Liver (tissue), 10 donors: ENCODE measurements at places on chromosomes 16 and 17.

DNA sequence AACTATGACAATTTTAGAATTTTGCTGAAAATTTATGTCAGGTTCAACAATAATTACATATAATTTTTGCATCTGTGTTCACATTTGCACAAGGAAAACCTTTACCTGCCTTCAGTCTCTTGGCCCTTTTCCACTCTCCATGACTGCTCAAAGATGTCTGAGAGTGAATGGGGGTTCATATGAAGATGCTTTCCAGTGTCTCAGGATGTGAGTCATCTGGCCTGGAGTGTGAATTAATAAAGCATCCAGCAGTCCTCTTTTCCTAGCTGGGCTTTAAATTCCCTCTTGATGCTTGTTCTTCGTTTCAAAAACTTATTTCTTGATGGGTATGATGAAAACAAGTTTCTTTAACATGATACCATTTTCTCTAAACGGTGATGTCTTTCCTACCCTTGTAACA, 99.9 kb downstream of the CDK5R1 start:
- DNase-seq: no peak

DNA sequence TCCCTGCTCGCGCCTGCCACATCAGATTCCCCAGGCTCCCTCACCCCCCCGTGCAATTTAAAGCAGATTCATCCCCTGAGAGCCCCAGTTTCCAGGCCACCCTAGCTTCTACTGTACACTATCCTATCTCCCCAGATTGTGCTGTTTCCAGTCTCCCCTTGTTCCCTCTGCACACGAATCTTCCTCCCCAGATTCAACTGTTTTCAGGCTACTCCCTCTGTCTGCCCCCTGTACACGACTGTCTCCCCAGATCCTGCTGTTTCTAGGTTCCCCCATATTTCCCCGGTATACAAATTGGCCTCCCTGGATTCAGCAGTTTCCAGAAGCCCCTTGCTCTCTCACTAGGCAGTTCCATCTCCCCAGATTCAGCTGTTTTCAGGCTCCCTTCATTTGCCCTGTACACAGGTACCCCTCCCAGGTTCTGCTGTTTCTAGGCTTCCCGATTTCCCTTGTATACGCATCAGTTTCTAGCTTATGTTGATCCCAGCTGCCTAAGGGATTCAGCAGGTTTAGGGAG, 22.9 kb downstream of the COPZ2 start:
- no peak for DNase-seq

DNA sequence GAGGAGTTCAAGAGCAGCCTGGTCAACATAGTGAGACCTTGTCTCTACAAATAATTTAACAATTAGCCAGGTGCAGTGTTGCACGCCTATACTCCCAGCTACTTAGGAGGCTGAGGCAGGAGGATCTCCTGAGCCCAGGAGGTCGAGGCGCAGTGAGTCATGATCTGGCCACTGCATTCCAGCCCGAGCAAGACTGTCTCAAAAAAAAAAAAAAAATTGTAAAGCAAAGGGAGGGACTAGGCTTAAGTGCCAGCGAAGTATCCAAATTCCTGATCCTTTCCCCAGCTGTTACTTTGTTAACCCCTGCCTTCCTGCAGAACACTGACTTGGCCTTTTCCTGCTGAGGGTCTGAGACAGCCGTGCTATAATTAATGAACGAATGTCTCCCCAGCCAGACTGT, 2.7 kb downstream of the GDPD3 start:
- no peak for DNase-seq

DNA sequence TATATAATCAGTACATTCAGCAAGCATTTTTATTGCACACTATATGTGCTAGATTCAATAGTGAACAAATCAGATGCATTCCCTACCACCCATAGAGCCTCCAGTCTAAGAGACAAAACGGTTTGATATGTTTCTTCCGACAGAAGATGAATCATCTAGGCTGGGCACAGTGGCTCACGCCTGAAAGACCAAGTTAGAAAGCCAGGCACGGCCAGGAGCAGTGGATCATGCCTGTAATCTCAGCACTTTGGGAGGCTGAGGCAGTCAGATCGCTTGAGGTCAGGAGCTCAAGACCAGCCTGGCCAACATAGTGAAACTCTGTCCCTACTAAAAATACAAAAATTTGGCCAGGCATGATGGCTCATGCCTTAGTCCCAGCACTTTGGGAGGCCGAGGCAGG, 18.3 kb upstream of the COPRS start:
- DNase-seq: no peak

DNA sequence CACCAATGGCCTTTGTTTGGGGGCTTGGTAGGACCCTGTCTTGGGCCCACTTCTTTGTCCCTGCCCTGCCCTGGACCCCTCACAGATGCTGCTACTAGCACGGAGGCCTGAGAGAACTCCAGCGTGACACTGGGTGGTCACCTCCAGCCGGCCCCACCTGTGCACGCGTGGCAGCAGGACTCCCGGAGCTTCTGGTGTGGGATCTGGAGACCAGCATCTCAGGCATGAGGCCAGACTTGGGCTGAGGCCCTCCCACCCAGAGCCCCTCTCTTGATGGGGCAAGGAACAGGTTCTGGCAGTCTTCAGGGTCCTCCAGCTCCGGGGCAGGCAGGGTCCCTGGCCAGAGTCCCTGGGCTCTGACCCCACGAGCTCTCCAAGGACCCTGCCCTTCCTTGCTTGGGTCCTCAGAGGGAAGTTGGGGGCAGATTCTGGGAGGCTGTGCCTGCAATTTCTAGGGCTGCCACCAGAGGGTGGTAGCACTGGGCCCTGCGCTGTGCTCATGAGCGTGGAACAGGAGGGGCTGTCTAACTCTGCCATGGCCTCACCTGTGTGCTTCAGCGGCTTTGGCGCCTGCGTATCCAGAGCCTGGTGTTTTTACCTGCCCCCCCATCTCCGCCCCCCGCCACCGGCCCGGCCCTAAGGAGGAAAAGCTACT, 3.1 kb upstream of the BAIAP3 start:
- DNase-seq: no peak

- peak; percentile 47 for DNase-seq
Observed at GRCh38 chr17:17236295-17237025, 508 bp downstream of the FLCN start.

GRCh38 chr17:14580499-14580898, 279.6 kb downstream of the HS3ST3B1 start:
- no peak for DNase-seq

GRCh38 chr16:86959729-86960128, 357.5 kb downstream of the C16orf95 start:
- no peak for DNase-seq

- DNase-seq: no peak
Observed at GRCh38 chr17:7205561-7205960, 14.1 kb downstream of the DLG4 start.

GRCh38 chr16:68762996-68763756, 26.1 kb downstream of the CDH1 start:
- DNase-seq: no peak

DNA sequence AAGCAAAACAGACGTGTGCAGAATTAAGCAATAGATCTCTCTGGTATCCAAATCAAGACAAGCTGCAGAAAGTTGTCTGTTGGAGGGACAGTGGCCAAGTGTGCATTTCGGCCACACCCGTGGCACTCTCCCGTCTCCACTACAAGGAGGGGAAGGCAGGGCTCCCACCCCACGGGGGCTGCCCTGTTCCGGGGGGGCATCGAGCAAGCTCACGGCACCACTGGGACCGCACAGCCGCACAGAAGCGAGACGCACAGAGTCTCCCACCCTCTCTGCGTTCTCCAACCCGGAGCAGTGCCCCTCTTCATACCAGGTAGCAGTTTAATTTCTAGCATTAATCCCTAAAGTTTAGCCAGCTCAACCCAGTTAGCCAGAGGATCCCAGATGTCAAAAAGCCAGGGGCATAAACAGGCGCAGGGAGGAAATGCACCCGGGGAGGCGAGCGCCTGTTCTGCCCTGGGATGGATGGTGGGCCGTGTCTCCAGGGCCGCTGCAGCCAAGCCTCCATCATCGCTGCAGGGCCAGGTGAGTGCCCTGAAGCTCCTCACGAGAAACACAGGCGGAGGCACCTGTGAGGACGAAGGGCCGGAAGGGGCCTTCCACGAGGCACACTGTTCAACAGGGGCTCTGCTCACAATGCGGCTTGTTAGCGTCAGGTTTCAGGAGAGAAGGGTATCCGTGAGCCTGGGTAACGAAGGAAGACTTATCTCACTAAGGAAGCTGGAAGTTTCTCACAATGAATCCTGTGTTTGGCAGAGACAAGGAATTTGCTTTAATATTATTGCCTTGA, 42.1 kb upstream of the METRNL start:
- no peak for DNase-seq

DNA sequence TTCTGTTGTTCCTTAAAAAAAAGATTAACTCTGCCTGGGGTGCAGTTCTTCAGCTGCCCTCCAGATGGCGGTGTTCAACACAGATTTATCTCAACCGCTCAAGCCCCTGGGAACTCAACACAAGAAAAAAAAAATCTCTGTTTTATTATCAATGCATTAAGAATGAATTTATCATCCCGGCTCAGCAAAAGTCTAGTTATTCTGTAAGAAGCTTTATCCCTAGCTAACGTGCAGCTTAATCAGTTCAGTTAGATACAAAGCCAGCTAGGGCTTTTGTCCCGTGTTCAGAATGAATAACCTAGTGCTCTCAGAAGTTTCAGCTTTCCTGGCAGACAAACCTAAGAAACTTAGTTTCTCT, 475.9 kb upstream of the CCL2 start:
- DNase-seq: peak; percentile 71

DNA sequence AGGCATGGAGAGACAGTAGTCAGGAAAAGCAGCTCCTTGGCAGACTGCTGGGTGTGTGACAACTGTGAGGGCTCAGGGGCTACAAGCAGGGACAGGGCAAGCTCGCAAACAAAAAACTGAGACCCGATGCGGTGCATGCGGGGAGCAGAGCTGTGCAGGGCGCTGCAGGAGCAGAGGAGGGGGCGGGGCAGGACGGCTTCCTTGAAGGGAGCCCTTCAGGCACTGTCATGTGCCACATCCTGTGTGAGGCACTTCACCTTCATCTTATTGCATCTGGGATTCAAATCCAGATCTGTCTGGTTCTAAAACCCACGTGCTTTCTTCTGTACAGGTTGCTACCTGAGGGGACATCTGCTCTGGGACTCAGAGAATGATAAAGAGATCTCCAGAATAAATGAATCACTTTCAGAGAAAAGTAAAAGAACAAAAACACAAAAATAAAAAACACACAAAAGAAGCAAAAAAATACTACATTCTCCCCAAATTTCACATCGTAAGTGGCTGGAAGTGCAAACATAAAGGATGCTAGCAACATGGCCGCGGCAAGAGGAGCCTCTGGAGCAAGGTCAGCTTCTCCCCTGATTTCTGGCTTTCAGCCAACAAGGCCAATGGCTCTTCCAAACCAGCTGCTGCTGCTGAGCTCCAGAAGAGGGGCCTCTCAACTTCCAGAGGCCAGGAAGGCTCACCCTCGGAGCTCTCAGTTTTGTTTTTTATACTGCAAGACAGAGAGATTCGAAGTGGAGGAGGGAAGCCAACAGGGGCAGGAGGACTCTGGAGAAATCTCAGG, 14.2 kb downstream of the LYRM9 start:
- DNase-seq: no peak

DNA sequence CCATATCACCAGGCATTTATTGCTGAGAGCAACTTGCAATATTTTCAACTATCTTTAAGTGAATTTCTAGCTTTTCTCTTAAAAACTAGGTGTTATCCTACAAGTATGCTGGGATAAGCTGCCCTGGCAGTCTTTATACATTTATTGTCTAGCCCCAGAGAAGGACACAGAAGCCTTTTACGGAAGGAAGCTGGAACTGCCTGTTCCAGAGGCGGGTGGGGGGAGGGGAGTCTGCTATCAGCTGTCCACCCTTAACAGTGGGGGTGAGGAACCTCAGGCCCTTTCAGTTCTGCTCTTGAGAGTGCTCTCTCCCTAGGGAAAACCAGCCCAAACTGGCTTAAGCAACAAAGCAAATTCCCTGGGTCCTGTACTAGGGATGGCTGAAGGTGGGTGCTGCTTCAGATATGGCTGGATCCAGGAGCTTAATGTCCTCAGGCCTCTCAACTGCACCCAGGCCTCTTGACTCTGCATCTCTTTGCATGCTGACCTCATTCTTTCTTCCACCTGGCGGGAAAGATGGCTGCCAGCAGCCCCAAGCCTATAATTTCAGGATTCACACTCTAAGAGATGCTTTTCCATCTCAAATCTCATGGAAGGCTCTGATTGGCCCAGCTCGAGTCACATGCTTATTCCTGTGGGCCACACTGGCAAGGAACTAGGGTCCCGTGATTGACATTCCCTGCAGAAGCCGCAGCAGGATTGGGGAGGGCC, 16.6 kb downstream of the NAGPA start:
- DNase-seq: no peak

DNA sequence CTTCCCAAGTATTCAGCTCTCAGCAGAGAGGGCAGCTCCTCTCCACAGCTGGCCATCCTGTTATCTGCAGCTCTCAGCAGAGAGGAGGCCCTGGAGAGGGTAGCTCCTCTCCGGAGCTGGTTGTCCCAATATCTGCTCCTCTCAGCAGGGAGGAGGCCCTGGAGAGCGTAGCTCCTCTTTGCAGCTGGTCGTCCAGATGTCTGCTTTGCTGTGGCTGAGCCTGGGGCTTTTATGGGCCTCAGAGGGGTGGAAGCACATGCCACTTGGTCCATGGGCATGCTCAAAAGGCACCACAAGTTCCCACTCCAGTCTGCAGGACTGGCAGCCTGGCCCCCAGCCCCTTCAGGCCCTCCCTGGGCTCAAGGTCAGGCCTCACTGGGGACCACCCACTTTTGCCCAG, 314.3 kb downstream of the KCNJ2 start:
- no peak for DNase-seq

GRCh38 chr17:79668344-79669250, 57.7 kb upstream of the RBFOX3 start:
- no peak for DNase-seq

DNA sequence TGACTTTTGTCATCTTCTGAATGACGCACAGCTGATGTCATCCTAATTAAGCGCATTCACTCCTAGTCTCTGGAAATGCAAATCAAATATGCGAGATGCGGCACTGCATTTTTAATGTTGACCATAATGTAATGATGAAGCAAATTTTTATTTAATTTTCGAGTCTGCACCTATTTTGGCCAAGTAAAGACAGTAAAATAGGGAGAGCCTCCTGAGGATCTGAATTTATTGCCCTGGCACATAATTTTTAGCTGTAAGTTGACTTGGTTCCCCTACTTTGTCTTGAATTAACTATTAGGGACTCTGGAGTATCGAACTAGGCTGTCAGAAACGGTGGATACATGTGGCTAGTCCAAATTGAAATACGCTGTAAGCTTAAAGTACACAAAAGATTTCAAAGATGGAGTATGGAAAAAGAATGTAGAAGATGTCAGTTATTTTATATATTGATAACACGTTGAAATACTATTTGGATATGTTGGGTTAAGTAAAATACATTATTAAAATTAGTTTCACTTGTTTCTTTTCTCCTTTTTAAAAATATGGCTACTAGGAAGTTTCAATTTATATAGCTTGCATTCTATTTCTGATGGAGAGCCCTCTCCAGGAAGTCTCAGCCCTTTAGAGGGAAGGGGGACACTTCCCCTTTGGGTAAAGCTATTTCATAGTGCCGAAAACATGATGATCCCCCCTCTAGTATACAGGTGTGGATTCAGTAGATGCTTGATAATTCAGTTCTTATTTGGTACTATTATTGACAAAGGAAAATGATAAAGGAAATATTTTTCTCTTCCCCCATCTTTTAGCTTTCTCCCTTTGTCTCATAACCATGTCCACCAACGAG, 991 bp downstream of the KPNA2 start:
- DNase-seq: no peak
